ENCODE measurements at places on chromosomes 2 and 18.

GRCh38 chr2:3480352-3481010 is 38.9 kb downstream of the ADI1 start:
- no peak for DNase-seq

DNA sequence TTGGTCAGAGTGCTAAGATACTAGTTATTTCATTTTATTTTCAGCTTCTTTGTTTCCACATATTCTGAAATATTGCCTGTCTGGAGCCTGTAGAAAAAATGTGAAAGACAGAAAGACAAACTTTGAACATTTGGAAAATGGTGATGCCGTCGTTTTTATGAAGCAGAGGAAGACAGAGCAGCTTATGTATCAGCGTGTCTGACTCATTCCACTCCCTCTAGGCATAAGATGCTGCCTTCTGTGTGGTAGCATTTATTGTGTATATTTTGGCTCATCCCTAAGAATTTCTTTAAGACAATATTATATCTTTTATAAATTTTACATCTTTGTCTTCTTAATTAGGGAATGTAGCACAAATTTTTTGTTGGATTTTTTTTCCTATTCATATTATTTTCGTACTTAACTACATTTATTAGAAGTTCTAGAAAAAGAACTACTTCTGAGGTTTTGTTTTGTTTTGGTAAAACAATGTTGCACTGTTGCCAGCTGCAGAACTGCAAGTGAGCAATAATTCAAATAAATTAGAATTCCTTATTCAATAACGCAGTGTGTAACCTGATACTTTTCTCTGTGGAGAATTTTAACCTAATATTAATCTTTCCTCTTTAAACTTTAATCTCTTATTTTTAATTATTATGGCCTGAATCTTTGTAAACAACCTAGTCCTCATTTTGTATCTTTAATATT is 300.4 kb downstream of the ZNF407 start:
- peak; percentile 19 for DNase-seq

DNA sequence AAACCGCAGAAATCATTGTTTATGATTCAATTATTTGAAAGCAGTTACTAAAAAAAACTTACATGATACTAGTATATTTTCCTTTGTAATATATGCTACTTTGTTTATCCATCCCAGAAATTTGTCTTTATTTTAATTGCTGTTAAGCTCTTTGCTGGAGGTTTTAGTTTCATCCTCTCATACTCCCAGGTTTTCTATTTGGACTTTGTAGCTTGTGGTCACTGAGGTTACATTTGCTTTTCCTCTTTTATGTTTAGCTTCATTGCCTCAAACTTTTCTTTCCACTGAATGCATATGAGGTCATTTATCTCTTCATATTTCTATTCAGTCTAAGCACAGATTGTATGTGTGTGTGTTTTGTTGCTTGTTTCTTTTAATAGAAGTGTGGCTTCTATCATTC is 89.9 kb downstream of the ERBB4 start:
- DNase-seq = no peak

DNA sequence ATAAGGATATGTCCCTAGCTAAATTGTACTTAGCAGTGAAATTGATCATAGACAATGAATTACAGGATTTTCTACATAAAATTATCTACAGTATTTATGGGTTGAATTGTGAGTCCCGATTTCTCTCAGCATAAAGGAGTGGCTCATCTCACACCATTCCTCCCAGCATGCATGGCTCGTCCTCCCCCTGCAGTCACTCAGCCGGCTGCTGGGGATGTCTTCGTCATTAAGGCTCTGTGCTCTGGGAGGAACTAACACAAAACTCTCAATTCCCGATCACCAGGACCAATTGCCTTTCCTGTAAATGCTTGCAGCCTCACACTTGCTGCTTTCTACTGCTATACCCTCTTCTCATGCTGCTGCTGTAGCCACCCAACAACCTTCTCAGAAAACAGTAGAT is 75.9 kb downstream of the TXNL1 start:
- DNase-seq = no peak

- DNase-seq = peak; percentile 75
These were observed 108.8 kb downstream of the B3GNT2 start for GRCh38 chr2:62304429-62305417.

DNA sequence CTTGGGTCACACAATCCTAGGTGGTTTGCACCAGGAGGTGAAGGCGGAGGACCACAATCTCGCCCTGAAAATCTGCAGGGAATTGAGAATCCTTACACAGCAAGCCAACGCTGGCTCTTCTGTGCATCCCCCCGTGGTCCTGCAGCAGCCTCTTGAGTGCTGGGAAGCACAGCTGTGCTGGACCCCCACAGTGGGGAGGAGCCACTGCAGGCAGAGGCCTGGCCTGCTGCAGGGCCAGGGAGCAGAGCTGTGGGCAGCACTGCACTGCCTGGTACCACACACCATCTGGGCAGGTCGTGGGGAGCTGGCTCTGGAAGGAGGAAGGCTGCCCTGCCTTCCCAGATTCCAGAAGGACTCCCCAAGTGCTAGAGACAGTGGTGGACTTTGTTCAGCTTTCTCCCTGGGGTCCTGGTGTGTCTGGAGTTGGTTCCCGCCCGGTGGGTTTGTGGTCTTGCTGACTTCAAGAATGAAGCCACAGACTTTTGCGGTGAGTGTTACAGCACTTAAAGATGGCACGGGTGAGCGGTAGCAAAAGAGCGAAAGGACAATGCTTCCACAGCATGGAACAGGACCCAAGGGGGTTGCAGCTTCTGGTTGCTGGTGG is 106.3 kb downstream of the FAM168B start:
- DNase-seq = no peak

DNA sequence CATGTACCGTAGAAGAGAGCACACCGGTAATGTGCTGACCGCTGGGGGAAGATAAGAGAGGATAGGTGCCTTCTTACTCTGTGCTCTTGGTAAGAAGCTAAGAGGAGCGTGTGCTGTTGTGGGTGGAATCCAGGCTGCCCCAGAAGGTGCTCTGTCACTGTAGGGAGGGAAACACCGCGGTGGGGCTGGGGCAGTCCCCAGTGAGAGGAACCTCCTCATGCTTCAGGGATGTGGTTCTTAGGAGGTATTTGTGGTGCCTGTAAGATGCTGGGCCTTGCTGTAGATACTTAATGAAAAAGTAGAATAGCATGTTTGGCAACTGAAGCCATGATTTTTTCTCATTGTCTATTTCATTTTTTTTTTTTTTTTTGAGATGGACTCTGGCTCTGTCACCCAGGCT is 1.1 kb downstream of the COLEC11 start:
- peak; percentile 36 for DNase-seq

DNA sequence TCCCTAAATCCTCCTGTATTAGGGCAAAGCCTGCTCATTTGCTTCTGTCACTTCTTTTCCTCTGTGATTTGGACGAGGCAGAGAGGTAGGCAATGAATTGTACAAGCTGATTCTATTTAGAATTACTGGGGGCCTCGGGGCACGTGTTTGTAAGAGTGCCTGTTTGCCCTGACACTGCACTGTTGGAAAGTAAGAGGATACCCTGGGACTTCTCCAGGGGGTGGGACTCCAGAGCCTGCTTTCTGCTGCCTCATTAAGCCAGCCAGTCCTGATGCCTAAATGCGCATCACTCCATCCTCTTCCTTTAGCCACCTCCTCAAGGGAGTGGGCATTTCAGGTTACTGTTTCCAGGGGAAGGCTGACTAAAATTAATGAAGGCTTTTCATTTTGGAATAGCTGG is 134.3 kb downstream of the TDRD15 start:
- DNase-seq = no peak

DNA sequence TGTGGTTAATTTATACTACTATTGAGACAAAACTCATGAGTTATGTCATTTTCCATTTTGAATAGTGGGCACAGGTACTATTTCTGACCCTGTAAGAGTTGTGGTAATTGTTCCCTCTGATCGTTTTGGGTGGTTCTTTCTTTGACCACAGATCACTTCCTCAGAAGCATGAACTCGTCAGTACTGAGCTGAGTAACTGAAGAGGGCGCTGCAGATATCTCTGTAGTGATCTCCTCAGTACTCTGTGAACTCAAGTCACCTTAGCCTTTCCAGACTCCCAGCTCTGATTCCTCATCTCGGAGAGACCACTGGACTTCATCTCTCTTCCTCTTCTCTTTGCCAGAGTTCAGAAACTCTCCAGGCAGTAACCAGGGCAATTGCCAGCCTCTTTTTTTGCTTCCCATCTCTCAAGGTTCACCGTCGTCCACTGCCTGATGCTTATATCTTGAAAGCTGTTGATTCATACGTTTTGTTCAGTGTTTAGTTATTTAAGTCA is 9.4 kb upstream of the IL1RL1 start:
- peak; percentile 87 for DNase-seq

- DNase-seq = no peak
These were observed 1999.1 kb upstream of the CELF4 start for GRCh38 chr18:39564716-39565115.

DNA sequence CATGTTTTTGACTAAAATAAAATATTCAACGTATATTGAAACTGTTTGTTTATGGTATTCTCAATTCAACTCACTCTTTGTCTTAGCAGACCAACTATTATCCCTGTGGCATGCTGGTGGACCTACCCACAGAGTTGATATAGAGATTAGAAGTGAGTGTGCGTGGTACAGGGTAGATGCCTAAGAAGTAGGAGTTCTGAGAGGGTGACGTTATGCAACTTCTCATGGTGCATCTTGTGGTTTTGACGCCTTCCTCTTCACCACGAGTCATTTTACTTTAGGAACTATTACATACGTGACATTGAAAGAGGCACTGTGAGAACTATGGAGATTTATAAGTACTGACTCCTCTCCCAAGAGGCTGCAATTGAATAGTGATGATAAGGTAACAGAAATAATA is 26.6 kb upstream of the NAPG start:
- peak; percentile 50 for DNase-seq

- no peak for DNase-seq
These were observed 46.2 kb downstream of the IWS1 start for GRCh38 chr2:127479866-127480743.

DNA sequence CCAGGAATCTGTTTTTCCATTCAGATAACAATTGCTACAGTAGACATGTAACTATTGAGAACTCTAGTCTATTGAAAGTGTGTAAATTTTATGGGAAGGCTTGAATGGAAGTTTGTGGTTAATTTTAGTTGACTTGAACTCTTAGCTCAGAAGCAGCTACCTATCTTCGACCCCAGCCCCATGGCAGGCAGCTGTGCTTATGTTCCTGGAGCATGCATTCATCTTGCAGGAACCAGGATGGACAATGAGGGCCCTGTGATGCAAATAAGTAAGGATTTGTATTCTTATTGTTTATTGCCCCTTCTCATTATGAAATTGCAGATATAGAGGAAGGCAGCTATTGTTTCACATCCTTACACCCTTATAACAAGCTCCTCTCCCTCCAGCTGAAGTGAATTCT is 1252.2 kb downstream of the DPP10 start:
- no peak for DNase-seq

- no peak for DNase-seq
These were observed 6.9 kb downstream of the DCTN1 start for GRCh38 chr2:74373221-74373676.

DNA sequence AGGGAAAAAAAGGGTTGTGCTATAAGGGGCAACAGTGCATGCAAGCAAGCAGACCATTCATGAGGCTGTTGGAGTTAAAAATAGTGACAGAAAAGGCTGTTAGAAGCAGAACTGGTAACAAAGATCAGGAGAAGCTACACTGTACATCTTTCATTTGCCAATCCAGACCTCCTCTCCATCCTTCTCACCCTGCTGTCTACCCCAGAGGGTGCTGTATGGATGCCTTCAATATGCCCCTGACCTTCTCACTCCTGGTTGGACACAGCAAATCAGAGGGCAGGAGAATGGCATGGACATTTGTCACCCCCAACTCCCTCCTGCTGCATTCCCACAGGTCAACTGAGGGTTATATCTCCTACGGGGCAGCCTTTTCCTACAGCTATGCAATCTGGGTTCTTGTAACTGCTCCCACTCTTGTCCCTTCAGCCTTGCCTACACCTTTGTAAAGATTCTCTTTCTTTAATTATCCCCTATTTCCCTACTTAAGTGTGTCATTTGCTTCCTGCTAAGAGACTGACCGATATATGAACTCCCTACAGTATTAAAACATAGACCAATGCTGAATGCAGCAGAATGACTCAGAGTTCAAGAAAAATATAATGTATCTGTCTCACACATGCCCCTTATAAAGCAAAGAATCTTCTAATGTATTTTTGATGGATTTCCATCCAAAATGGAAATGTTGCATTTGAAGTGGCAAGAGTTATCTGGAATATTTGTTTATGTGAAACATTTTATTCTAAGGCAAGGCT is 169.2 kb upstream of the NCKAP5 start:
- no peak for DNase-seq

DNA sequence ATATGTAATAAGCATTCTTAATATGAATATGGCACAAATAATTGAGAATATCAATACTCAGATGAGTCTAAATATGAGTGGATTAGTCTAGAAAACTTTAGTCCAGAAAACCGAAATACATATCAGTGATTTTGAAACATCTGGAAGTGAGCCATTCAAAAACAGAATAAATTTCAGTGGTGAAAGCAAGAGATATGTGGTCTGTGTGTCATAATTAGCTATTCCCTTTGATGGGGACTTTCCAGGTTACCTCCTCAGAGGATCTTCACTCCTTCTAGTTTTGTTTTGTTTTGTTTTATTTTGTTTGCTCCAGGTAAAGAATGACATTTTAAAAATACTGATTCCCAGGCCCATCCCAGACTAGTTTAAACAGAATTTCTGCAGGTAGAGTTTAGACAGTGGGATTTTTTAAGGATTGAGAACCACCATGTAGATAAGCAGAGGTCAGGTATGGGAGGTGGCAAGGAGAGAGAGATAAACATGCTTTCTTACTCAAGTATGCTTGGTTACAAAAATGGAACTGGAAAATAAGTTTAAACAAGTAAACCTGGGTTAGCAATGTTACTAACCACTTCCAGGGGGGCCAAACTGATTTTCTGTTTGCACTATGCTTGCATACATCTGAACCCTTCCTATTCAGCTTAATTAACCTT is 70.7 kb downstream of the NABP1 start:
- peak; percentile 64 for DNase-seq

- no peak for DNase-seq
These were observed 378.2 kb downstream of the STK39 start for GRCh38 chr2:167869200-167869599.

DNA sequence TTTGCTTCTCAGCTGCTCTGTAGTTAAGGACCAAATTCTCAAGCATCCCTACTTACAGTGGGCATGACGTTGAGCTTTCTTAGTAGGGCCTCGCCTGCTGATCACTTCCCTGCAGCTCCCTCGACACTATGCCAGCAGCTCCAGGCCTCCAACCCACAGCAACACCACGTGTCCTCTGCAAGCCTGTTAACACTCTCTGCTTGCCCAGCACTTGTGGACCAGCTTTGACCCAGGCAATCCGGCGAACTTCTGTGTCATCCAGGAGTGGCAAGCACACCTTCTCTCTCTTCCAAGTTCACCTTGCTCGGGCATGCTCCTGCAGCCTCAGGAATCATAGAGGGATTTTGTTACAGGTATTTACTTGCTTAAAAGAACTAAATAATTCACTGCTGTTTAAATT is 138.6 kb upstream of the FHL2 start:
- DNase-seq = no peak

GRCh38 chr2:51218047-51218446 is 186.1 kb upstream of the NRXN1 start:
- DNase-seq = no peak

GRCh38 chr2:10810202-10811161 is 2.1 kb downstream of the PDIA6 start:
- peak; percentile 48 for DNase-seq

GRCh38 chr2:230160112-230160660 is 59.6 kb downstream of the SP110 start:
- peak; percentile 53 for DNase-seq
